ENCODE measurements at places on chromosomes 1 and 21.
A peak's percentile ranks its signal among the peaks of the same experiment; 100 is the strongest.

GRCh38 chr1:21932127-21932526 is 5.0 kb downstream of the HSPG2 start:
- no peak for DNase-seq

GRCh38 chr1:23496490-23497181 is 12.7 kb upstream of the ASAP3 start:
- no peak for DNase-seq

- no peak for DNase-seq
These were observed 50.3 kb downstream of the MEGF6 start for GRCh38 chr1:3560981-3561380.

GRCh38 chr1:10980094-10980577 is 32.3 kb upstream of the TARDBP start:
- peak; percentile 51 for DNase-seq

DNA sequence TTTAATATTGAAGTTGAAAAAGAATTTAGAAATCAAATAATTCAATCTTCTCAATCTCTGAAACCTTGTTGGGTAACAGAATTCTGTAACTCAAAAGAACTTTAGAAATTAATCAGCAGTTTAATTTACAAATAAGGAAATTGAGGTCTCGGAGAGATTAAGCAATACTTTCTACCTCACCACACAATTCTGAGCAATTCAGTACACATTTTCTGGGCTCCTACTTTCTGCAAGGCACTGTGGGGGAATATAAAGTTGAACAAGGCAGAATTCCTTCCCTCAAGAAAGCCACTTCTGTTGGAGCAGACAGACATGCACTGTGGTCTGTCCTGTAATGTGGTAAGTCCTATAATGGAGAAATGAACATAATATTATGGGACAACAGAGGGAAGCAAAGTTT is 47.7 kb downstream of the MEF2D start:
- no peak for DNase-seq

Measured in muscle of arm (tissue), 14 donors.